ENCODE measurements at places on chromosomes 12 and 14.

- DNase-seq: no peak
Observed at GRCh38 chr12:26101763-26102162, 23.1 kb downstream of the BHLHE41 start.

DNA sequence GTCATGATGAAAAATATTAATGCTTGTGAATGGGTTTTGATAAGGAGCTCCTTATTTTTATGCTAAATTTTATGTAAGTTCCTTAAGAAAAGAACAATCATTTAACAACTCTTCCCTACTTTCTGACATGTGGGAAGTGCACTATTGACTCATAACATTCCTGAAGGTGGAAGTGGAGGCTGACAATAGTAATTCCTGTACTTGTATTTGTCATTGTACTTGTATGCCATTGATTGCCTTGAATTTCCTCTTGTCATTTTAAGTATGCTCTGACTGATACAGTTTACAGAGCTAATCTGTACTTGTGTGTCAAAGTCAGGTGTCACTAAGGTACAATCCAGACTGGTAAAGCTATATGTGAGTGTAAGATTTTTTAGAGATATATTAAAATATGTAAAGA lies 440.0 kb downstream of the SLC16A7 start:
- no peak for DNase-seq

DNA sequence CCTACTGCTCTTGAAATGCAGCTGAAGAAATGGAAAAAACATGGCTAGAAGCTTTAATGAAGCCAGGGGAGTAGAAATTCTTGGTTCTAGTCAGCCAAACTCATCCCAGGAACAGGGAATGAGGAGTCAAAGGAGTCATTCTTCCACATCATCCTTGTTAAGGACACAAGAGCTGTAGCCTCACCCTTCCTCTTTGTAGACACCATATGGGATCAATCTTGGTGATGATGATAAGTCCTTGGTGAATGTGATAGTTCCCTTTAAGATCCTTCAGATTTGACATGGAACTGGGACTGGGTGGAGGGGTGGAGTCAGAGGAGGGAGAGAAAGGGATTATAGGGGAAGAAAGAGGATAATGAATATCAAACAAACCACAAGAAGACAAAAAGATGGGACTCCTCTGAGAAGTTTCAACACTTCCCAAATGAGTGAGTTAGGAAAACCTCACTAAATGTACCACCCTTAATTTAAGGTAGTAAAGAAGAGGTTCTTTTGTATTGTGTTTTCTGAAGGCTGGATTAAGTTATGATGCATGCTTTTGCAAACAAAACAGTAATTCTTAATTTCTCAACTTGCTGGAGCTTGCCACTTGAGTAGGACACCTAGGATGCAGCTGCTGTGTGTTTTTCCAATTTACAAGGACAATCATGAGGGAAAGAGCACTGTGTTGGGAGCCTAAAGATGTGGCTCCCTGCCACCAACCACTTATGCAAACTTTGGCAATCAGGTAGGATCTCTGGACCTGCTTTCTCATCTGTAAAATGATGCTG lies 104.0 kb downstream of the WIF1 start:
- no peak for DNase-seq

GRCh38 chr12:262817-263216 lies at the start of gene SLC6A13:
TSS of gene SLC6A13 (minus strand) at chr12:262836. CDS start at chr12:260052, 2,784 bp downstream.
- DNase-seq: no peak

- DNase-seq: no peak
Observed at GRCh38 chr12:65568517-65568916, 255.8 kb upstream of the HMGA2 start.

DNA sequence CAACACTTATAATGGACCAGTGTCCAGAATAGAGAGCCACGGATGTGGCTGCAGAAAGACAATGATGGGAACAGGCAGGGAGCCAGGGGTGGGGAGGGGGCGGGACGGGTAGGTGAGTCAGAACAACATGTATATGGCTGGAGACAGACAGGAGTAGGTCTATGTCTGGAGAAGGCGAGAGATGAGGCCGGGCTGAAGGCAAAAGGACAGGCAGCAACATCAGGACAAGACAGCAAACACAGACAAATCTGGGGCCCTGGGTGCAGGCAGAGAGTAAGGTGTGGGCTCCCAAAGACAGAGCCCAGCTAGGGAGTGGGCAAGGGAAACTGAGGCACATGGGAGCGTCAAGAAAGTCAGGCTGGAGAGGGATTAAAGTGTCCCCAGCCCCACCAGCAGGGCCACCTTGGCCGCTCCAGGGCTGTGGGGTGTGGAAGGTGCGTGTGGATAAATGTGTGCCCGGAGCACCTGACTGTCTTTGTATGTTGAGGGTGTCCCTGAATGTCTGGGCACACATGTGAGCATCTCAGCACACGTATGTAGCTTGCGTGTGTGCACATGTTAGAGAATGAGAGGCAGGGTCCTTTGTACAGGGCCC lies 44.1 kb downstream of the FAM222A start:
- DNase-seq: no peak

DNA sequence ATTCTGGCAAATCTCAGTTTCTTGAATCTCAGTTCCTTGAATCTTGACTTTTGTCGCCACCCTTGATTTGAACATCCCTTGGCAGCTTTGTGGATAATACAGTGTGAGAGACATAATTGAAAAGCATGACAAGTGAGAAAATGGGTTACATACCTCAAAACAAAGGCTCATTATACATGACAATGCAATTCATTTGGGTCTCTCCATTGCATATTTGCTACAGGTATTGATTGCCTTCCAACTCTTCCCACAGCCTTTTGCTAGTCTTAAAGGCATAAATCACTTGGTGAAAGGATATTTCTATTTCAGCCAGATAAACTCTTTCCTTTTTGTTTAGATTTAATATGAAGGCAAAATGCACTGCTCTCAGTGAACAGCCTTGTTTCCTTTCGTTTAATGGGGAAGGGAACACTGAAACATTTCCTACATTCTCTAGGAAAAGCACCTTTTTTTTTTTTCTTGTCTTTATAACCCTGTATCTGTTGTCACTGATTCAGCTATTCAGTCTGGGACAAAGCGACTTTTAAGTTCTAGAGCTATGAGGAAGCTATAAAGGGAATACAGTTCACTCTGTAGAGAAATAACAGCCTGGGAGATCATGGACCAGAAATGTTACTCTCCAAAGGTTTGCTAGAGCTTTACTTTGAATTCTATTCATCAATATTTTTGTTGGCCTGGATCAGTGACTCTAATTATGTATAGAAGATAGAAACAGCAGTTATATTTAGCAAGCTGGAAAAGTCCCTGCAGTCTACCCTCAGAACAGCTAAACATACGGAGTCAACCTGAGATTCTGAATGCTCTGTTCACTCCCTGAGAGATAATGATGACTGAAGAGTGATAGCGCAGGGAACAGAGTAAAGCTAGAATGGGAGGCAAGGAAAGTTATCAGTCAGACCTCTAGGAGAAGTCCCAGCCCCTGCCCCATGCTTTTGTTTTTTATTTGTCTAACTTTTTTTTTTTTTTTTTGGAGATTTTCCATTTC lies 311.4 kb downstream of the RGS6 start:
- DNase-seq: no peak

DNA sequence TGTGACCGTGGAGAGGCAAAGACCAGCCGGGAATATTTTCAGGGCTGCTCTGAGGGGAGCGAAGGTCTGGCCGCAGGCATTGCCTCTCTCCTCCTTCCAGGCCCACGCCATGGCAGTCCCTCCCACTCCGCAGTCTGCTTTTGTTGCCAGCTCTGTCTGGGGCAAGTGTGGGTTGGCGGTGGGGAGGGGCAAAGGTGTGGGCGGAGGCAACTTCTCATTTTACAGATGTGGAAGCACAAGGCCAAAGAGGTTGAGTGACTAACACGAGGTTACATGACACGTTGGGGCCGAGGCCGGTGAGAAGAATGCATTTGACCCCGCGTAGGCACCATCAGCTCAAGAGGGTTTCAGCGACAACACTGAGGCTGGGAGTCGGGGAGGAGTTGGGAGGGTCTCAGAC lies 6.1 kb upstream of the FAIM2 start:
- no peak for DNase-seq

- DNase-seq: no peak
Observed at GRCh38 chr12:121568971-121569751, 11.7 kb downstream of the KDM2B start.

GRCh38 chr12:108615918-108616317 lies 17.8 kb downstream of the SELPLG start:
- no peak for DNase-seq

DNA sequence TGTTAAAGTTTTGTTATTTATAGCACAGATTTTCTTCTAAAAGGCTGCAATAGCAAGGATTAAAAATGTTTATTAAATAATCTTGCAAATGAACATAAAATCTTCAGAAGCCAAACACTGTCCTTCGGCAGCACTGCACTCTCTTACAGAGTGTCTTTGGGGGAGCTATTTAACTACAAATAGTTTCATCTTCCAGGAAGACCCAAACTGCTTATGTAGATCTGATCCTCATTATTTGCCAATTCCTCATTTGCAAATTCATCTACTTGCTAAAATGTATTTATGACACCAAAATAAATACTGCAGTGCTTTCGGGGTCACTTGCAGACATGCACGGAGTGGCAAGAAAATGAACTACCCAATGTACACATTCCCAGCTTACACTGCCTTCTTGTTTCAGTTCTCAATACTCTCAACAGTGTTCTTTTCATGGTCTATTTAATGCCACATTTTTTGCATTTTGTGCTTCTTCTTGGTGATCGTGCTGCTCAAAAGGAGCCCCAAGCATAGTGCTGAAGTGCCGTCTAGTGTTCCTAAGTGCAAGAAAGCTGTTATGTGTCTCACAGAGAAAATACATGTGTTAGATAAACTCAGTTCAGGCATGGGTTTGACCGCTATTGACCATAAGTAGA lies 128.1 kb downstream of the PRKD1 start:
- no peak for DNase-seq

GRCh38 chr14:90330203-90331196 lies 1.2 kb downstream of the NRDE2 start:
- no peak for DNase-seq

DNA sequence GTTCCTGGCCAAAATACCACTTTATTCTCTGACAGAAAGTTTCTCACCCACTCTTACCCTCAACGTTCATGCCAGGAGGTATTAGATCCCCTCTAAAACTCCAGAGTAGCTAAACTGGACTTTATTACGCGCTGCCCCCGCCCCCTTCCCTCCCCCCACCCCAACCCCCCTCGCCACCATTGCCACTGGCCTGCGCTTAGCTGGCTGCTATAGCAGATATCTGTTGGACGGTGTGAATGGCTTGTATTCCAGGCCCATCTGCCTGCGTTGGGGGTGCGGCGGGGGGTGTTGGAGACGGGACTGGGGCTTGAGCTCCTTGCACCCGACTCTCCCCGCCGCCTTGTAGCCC lies 564 bp upstream of the THTPA start:
- no peak for DNase-seq

GRCh38 chr12:113795445-113795844 lies 170.7 kb downstream of the RBM19 start:
- DNase-seq: no peak

DNA sequence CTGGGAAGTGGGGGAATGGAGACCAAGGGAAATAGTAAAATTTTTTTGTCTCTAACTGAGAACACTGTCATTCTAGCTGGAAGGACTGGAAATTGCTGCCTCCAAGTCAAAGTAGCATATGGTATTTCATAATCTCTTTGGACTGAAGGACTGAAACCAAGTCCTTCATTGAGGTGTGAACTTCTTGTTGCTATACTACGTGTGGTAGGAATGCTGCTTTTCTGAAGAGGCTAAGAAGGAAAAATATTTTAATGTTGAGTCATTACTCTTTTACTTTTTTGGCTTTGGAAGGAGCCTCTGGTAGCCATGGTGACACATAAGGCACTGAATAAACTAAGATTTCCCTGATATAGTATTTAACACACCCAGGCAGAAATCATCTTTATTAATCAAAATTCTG lies 465.4 kb downstream of the NPAS3 start:
- DNase-seq: no peak

DNA sequence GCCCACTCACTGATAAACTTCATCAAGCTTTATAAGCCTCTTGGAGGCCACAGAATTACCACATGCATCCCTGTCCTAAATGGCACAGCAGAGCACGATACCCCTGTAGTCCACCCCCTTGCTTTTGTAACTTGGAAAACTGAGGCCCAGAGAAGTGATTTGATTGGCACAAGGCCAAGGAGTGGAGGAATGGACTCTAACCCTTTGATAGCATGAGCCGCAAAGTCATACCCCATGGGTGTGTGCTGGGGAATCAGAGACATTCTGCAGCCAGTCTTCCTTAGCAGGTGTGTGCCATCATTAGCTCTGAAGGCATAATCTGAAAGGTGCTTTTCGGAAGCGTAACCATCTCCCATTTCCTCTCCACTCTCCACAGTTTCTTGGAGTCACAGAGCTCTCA lies 28.5 kb upstream of the PWP1 start:
- no peak for DNase-seq

- DNase-seq: peak; percentile 1
Observed at GRCh38 chr14:35883677-35884293, 57.6 kb downstream of the BRMS1L start.

DNA sequence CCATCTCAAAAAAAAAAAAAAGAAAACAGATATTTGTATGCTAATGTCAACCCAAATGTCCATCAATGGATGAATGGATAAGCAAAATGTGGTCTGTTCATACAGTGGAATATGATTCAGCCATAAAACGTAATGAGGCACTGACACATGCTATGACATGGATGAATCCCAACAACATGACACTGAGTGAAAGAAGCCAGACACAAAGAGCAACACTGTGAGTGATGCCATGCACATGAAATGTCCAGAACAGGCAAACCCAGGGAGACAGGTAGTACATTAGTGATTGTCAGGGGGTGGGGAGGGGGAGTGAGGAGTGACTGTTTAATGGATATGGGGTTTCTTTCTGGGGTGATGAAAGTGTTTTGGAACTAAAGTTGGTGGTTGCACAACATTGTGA lies 50.2 kb downstream of the ARL6IP4 start:
- no peak for DNase-seq

- DNase-seq: no peak
Observed at GRCh38 chr12:18851271-18851670, 113.4 kb downstream of the CAPZA3 start.

DNA sequence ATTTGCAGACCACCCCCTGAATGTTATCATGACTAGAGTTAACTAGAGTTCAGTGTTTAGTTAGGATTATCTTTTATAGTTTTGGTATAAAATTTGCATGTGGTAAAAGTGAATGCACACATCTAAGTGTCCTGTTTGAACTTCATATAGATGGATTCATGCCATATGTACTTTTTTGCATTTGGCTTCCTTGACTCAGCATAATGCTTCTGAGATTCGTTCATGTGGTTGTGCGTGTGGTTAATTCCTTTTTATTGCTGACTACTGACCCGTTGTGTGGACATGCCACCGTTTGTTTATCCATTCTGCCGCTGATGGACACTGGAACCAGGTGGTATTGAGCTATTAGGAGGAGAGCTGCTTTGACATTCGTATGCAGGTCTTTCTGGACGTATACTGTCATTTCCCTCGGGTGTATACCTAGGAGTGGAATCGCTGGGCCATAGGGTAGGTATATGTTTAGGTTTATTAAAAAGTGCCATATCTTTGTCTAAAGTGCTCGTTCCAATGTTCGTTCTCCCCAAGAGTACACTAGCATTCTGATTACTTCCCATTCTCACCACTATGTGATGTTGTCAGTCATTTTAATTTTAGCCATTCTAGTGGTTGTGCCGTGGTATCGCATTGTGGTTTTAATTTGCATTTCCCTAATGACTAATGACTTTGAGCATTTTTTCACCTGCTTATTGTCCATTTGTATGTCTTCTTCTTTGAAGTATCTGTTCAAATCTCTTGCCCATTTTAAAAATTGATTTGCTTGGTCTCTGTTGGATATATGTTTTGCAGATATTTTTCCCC lies 37.7 kb downstream of the RIN3 start:
- no peak for DNase-seq

Data from activated CD4-positive, alpha-beta T cell treated with anti-CD3 and anti-CD28 coated beads for 24 hours (primary cell).